Stimulated activated CD4-positive, alpha-beta T cell treated with anti-CD3 and anti-CD28 coated beads, Interleukin-4, amount 100 ng/mL, for 1 hour (primary cell): ENCODE measurements at places on chromosomes 5 and 9.

GRCh38 chr5:41196197-41196596 lies 17.1 kb downstream of the C6 start:
- no peak for DNase-seq

DNA sequence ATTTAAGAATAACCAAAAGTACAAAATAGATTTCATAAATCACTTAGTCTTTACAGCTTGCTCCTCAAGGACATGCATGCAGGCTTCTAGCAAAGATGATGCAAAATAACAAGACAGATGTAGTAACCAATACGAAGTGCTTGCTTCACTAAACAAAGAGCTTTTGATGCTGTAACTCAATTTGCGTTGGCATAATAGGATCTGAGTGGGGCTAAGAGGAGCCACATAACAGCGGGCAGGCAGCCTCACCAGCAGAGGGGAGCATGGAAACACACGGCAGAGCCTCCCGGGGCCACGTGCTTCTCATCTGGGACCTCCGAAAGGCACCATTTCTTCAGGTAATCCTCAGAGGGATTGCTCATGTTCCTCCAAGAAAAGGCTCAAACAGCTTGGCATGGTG lies 139.7 kb downstream of the C5orf15 start:
- no peak for DNase-seq

GRCh38 chr5:53956196-53956595 lies 354.2 kb downstream of the ARL15 start:
- DNase-seq, result no peak

- no peak for DNase-seq
Observed at GRCh38 chr5:172207511-172207910, 13.5 kb downstream of the EFCAB9 start.

DNA sequence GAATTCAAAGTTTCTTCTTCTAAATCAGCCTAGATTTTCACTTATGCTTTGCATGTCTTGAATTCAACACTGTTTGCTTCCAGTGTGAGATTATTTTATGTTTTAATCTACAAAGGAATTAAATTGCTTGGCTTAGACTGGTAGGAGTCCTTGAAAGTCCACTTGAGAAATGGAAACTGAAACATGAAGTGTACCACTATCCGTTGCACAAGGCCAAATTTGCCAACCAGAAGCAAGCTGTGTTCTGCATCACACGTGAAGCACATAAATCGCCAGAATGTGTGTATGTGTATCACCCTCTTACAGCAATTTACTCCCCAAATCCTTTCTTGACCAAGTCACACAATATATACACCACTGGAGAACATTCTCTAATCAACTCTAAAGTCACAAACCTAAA lies 10.3 kb downstream of the SEMA6A start:
- DNase-seq, result no peak

- no peak for DNase-seq
Observed at GRCh38 chr9:8391132-8391531, 591.6 kb upstream of the DMAC1 start.

- DNase-seq, result no peak
Observed at GRCh38 chr5:873328-873727, 19.3 kb downstream of the BRD9 start.

DNA sequence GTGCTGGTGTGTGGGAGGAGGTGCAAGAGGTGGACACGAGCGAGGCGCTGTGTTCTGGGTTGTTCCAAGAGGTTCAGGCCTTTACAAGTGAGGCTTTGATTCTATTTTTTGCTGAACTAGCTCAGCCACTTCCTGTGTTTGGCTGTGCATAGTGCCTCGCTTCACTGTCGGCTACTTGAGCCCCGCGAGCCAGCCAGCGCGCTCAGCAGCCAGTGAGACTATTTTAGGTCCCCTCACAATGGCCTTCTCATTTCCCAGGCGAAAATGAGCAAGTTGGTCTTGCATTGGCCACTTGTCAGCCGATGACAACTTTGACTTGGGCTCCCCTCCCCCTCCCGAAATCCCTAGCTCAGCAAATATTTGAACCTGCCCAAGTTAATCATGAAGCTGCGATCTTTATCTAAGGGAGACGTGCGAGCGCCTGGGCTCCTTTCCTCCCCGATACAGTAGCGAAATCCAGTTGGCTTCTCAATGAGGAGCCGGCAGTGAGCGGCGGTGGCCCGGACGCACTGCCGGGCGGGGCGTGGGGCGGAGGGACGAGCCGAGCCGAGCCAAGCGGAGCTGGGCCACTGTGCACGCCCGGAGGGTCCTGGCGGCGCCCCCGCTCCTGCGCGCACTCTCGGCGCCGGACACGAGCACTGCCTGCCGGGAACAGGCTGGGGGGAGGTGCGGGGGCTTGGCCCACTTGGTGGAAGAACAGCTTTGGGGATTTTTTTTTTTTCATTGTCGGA lies 72.6 kb downstream of the PIK3R1 start:
- peak; percentile 48 for DNase-seq

DNA sequence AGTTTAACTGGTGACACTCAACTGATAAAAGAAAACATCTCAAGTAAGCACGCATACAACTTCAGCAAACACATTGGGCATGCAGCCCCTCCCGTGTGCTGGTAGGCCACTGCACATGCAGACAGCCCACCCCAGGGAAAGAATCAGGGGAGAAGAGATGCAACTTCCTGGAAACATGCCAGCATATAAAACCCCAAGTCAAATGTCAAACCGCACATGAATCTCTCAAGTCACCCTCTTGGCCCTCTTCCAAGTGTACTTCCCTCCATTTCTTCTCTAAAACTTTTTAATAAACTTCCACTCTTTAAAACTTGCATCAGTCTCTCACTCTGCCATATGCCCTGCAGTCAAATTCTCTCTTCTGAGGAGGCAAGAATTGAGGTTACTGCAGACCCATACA lies 732.7 kb downstream of the SEMA5A start:
- no peak for DNase-seq

DNA sequence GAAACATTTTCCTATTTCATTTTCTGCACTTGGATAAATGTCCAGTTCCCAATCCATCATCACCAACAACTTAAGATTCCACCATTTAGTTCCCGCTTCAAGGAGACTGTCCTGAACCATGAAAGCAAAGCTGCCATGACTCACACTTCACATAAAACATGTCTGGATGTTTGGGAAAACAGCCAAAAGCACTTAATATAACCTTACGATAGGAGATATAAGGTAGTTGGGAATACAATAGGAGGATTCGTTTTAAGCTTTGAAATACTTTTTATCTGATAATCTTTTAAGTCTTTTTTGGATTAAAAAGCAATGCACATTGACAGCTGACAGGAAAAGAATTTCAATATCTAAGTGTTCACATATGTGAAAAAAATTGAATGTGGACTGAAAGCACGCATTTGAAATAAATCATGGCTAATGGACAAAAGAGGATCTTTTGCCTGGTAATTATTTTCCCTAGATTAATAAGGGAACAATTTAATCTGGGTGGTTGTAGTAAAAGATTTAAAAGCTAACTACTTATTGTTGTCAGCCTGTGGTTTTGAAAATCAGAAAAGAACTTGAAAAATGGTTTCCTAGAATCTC lies 17.3 kb upstream of the TGFBI start:
- no peak for DNase-seq

- no peak for DNase-seq
Observed at GRCh38 chr5:130874861-130875417, 290.1 kb downstream of the HINT1 start.

- no peak for DNase-seq
Observed at GRCh38 chr5:145793574-145793973, 41.6 kb downstream of the PRELID2 start.

DNA sequence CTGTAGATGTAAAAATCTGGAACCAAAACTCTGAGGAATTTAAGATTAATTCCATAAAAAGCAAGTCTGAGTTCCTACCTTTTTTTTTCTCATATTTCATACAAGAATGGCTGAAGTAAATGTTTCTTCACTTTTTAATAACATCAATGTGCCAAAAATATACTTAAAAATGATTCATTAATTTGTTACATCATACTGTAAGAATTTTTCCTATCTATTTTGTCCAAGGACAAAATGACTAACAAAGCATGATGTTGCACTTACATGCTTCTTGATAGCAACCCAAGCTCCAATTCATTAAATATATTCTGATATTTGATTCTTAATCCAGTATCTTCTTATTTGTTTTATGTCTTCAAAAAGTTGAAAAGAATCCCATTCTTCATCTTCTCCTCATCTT lies 988.3 kb downstream of the TLE1 start:
- DNase-seq, result no peak

GRCh38 chr9:109190151-109190550 lies 23.1 kb upstream of the FRRS1L start:
- DNase-seq, result no peak

DNA sequence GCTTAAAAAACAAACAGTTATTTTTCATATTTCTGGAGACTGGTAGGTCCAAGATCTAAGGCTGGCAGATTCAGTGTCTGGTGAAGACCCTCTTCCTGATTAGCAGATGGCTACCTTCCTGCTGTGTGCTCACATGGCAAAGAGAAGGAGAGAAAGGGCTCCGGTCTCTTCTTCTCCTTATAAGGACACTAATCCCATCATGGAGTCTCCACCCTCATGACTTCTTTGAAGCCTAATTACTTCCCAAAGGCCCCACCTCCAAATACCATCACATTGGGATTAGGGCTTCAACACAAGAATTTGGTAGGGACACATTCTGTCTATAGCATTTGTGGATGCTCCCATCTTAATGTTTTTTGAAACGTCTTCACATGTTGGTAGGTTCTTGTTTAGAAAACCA lies 391.1 kb downstream of the TMEM161B start:
- no peak for DNase-seq

DNA sequence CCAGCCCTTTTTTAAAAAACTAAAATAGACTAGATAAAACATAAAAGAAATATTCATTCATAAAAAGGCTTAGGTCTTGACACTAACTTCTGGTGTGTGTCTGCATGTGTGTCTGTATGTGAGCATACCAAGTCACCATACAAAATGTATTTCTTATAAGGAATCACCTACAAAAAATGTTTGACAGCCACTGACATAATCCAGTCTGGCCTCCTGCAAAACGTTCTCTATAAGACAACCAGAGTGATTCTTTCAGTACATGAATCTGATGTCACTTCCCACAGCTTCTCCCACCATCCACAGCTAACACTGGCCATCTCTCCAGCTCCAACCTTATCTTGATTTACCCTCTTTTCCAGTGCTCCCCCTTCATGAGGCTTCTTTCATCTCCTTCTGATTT lies 192.3 kb downstream of the TLE1 start:
- DNase-seq, result no peak

GRCh38 chr9:130027533-130028365 lies 15.2 kb downstream of the FNBP1 start:
- DNase-seq, result no peak

DNA sequence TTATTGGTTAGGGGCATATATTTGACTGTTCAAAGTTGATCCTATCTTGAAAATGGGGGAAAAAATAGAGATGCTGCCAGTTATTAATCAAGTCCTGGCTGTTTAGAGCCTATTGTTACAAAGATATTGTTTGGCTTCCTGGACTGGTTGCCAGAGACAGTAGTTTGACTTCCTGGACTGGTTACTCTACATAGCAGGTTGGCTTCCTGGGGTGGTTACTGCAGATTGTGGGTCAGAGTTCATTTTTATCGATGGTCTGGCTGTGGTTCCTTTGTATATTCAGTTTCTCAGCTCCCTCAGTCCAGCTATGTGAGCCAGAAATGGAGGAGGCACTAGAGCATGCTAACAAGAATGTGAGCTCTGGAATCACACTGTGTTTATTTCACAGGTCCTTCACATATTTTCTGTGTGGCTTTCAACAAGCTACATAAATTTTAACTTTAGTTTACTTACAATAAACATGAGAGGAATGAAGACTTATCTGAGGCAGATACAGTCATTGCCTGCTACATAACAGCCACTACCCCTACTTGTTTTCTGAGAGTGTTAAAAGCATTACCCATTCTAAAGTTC lies 137.6 kb downstream of the TRPM3 start:
- no peak for DNase-seq

GRCh38 chr9:123225374-123225813 lies 43.0 kb downstream of the STRBP start:
- DNase-seq, result peak; percentile 41

- peak; percentile 7 for DNase-seq
Observed at GRCh38 chr5:40480392-40480791, 199.3 kb upstream of the PTGER4 start.

GRCh38 chr5:87541033-87541432 lies 128.3 kb upstream of the CCNH start:
- no peak for DNase-seq

- no peak for DNase-seq
Observed at GRCh38 chr5:179805529-179806249, 977 bp downstream of the MGAT4B start.

DNA sequence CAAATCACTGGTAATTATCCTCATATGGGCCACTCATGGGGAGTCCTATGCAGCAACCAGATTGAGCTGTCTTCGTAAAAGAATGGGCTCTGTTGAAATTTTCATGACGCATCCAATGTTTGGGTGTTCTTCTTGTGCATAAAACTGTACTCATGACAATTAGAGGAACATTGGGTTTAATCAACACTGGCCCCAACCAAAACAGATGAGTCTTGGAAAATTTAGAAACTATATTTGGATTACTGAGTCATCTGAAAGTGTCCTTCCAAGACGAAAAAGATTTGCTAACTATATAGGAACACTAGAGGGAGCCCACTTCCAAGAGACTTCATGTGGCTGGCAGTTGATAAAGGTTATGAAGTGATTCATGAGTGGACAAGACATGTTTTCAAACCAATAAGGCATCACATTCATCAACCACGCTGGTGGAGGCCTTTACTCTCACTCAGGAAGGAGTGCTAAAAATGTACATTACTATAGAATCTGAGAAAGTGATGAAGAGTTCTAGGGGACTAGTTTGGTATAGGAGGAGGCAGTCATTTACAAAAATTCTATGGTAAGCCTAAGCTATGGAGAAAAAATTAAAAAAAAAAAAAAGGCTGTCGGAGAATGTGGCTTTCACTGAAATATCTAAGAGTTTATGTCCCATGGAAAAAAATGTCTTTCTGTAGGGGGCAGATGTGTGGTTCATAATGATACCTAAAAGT lies 313.5 kb downstream of the PRDM9 start:
- DNase-seq, result no peak

DNA sequence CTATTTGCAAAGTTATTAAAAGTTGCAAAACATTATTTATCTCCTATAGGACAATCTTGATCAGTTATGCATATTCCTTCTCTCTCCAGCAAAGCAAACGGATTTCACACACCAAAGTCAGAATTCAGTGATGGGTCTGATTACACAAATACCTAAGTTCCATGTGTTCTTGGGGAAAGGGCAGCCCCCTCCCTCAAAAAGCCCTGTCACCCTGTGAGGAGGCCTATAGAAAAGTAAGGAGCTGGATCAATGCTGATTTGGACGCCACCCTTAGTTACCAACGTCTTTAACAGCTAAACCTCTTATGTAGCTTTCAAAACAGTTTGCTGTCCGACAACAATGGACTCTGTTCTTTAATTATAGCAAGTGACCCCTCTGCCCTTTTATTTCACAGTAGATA lies 6.4 kb downstream of the ZNF608 start:
- no peak for DNase-seq

- no peak for DNase-seq
Observed at GRCh38 chr9:105171076-105171475, 73.4 kb upstream of the SLC44A1 start.

GRCh38 chr5:91263898-91264297 lies 119.2 kb downstream of the ARRDC3 start:
- DNase-seq, result no peak

- no peak for DNase-seq
Observed at GRCh38 chr5:66779528-66779927, 183.3 kb downstream of the MAST4 start.
